Esophagus mucosa (tissue), 1 donor: ENCODE measurements at places on chromosomes 2 and 18. TPM values are rescaled to one million over a fixed set of nuclear protein-coding genes. Genes with fewer than 3 reads are reported as not detected.

The SFT2D3 gene
- 3.6 TPM for total RNA-seq

DNA sequence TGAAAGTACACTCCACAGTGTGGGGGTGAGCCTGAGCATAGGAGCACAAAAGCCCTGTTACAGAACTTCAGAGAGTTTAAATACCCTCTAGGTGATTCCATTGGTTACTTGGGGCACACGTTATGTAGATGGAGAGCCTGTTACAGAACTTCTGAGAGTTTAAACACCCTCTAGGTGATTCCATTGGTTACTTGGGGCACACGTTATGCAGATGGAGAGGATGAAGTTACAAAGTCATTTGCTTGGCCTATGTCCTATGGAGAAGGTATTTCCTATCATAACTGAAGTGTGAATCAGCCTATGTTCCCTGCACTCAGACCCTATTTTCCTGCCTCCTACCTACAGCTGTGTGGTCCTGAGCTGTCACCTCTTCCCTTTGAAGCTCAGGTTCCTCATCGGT, 3.8 kb upstream of the CAPN10 start:
- ATAC-seq: no peak

DNA sequence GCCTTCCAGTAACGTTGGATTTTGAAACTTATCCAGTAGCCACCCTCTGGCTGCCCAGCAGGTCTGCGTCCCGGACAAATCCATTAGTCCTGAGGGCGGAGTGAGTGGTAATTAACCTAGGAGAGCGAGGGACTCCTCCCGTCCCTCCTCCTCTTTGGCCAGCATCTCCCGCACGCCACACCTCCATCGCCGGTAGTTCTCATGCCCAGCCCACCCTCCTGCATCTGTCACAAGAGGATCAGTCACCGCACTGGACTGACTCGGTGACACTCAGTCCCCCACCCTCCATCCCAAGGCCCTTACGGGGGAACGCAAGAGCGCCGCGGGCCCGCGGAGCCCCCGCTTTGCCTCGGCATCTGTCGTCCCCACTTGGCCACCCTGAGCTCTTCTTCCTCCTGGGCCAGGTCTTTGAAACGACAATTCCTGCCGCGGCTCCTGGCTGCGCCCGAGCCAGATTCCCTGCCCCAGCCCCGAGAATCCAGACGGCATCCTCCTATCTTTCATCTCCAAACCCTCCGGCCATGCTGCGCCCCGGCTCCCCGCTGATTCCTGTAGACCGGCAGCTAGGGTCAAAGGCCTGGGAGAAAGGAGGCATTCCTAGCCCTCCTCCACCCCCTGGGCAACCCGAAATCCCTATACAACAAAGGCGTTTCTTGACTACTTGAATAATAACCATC, 77.5 kb downstream of the EIF2AK3 start:
- no peak for ATAC-seq

- no peak for ATAC-seq
These were observed 99.6 kb downstream of the ATAD2B start for GRCh38 chr2:23827287-23827686.

GRCh38 chr18:41721103-41721790, 233.8 kb upstream of the PIK3C3 start:
- no peak for ATAC-seq

DNA sequence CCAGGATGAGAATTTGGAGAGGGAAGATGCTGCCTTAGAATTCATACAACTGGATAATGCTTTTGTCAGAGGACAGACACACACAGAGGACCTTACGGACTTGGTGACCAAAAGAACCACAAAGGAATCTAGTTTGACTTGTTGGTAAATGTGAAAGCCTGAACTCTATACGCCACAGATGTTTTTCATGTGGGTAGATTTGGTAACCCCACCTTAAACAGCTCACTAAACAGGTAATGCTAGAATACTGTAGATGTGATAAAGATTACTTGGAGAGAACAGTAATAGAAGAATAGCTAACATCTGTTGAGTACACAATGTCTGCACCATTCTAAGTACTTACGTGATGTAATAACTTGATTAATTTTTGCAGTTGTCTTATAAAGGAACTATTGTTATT, 24.1 kb downstream of the ANXA4 start:
- ATAC-seq: peak; percentile 66

- ATAC-seq: no peak
These were observed 20.9 kb downstream of the NEB start for GRCh38 chr2:151713291-151713903.

The CHRNG gene
- not detected for total RNA-seq

DNA sequence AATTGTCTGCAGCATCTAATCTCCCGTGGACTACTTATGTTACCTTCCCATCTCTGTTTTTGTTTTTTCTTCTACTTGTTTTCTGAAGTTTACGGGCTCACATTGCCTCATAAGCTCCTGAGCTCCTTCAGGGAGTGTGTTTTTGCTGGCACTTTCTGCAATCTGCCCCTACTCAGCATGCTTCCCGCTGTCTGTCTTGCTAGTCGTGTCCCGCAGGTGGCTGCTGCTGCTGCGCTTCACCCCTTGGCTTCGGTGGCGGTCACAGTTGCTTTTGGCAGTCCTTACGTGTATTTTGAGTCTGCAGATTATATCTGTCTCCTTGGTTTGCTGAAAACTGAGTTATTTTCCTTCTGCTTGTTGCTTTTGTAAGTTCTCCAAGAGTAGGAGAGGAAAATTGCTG, 37.3 kb downstream of the FER1L5 start:
- ATAC-seq: no peak

DNA sequence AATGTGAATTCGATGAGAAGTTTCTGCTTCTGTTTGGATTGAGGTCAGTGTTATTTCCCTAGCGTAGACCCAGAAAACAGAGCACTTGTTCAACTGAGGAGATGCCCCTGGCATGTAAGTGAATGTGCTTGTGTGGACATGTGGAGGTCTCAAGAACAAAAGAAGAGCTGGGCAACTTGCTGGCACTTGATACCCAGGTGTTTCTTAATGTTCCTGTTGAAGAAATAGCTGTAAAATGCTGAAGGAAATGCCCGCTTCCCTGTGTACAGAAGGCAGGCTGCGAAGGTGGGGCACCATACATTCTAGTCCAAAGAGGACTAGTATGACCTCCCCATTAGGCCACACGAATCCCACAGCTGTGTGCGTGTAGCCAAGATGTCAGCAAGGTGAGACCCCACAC, 9.8 kb upstream of the LBH start:
- no peak for ATAC-seq

The AKAIN1 gene
- not detected for total RNA-seq

DNA sequence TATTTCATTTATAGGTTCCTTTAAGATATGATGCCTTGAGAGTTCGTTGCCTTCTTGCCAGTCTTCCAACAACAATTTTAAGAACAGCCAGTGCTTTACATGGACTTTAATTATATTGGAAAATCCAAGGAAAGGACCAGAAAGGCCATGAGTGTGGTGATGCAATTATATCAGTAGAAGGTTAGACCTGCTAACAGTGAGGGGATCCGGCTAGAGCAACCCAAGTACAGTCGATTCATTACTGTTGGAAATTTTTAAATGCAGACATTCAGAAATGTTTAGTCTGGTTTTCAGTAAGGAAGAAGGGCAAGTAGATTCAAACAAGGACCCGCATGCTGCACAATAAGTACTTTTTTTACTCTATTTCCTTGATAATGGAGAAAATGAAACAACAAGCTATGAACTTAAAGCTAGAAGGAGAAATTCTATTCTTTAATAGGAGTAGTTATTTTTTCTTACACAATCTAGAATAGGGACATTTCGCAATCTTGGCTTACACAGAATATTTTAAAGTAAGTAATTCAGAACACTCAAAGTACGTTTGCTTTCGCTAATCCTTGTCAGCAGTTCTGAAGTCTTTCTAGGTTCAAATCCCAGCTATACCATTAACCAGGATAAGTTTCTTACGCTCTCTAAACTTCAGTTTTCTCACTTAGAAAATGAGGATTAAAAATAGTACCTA, 405.5 kb downstream of the MEIS1 start:
- no peak for ATAC-seq

The DSG4 gene
- not detected for total RNA-seq

- ATAC-seq: no peak
These were observed 39.7 kb upstream of the MAP4K4 start for GRCh38 chr2:101657787-101658186.

GRCh38 chr2:117745537-117745936, 69.0 kb upstream of the DDX18 start:
- no peak for ATAC-seq

The MARCO gene
- 0.80 TPM for total RNA-seq

DNA sequence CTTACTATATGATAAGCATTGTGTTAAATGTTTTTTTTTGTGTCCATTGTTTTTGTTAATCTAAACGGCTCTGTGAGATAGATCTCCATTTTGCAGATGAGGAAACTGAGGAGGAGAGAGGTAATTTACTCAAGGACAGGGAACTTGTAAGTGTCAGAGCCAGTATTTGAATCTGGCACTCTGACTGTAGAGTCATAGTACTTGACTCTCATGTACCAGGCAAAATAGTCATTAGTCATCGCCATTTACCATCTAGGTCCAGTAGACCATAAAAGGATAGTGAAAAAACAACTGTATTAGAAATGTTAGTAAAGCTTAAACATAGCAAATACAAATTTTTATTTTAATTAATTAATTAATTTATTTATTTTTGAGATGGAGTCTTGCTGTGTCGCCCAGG, 4.8 kb downstream of the PSMD14 start:
- no peak for ATAC-seq

- ATAC-seq: peak; percentile 81
These were observed 170.7 kb upstream of the ERBB4 start for GRCh38 chr2:212709280-212709679.

DNA sequence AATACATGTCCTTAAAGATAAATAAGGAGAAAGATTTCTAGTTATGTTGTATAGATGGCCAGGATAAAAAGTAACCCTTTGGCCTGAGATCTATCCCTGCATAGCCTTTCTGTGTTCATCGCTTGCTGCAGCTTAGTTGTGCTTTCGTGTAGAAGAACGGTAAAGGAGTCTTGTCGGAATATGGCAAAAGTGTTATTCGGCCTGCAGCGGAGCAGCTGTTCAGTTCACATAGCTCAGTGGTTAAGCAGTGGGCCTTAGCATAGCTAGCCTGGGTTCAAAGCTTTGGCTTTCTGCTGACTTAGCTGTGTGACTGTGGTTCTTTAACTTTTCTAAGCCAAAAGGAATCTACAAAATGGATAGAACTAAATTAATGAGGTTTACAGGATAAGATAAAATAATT, 55.4 kb downstream of the MALT1 start:
- no peak for ATAC-seq

The LRRTM1 gene
- total RNA-seq: not detected

GRCh38 chr2:174024524-174025270, 59.5 kb upstream of the SP3 start:
- no peak for ATAC-seq

The MC4R gene
- total RNA-seq: not detected

DNA sequence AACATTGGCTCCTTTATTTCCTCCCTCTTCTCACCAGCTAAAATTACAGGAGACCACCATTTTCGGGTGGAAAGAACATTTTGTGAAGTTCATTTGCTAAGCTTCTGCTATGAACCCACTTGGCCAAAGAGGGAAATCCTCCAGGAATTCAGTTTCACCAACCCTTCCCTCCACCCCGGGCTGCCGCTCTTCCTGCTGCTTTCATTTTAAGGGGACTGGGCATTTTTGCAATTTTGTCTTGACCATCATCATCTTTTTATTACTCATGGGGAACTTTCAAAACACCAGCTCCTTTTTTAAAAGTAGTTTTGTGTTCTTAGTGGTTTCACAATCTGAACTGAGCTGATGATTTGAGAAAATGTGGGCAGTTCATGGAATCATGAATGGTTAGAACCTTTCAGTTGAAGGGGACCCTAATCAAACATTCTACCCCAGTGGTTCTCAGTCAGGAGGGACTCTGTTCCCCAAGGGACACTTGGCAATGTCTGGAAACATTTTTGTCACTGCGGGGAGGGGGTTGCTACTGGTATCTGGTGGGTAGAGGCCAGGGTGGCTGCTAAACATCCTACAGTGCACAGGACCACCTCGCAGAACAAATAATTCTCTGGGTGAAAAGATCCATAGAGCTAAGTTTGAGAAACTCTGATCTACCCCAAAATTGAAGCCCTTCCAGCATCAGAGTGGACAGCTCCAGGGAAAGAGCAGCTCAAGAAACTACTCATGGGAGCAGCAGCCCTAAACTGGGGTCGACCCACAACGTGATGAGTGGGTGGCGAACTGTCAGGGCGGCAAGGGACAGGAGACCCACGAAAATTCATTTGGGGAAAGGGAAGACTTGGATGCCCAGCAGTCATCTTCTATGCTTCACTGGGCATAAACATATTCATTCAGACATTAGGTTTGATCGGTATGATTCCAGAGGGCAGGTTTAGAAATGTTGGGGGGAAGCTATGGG, 92.9 kb downstream of the ACKR3 start:
- ATAC-seq: no peak

- ATAC-seq: no peak
These were observed 451.4 kb downstream of the TNS1 start for GRCh38 chr2:217551252-217551899.

- peak; percentile 3 for ATAC-seq
These were observed 491 bp downstream of the ALK start for GRCh38 chr2:29920631-29921559.

GRCh38 chr2:169828141-169828811, 1.0 kb downstream of the UBR3 start:
- ATAC-seq: peak; percentile 38

DNA sequence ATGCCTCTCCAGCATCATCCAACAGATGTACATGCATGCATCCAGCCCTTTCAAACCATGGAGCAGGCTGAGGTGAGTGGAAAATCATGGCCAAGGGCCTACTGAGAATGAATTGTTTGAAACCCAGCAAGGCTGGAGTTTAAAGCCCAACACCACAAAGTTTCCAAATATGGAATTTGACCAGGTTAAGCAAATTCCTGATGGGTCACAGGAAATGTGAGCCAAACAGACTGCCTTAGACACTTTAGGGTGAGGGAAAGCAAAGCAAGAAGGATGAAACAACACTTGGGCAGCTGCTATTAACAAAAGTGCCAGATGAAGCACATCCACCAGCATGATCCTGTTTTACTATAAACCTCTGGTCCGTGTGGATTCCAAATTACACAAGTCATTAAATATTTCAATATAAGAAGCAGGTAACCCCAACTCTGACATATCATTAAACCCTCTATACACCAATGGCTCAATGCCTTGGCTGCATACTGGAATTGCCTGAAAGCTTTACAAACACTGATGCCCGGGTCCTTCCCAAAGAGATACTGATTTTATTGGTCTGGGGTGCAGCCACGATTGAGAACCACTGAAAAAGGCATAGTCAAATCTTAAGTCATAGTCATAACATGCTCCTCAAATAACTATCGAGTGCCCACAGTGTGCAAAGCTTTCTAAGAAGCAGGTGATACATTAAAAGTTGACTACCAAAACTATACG, 9.1 kb downstream of the KLF7 start:
- ATAC-seq: no peak

GRCh38 chr2:210158236-210158635, 13.0 kb downstream of the KANSL1L start:
- no peak for ATAC-seq

GRCh38 chr18:5817816-5818215, 77.5 kb downstream of the TMEM200C start:
- no peak for ATAC-seq

DNA sequence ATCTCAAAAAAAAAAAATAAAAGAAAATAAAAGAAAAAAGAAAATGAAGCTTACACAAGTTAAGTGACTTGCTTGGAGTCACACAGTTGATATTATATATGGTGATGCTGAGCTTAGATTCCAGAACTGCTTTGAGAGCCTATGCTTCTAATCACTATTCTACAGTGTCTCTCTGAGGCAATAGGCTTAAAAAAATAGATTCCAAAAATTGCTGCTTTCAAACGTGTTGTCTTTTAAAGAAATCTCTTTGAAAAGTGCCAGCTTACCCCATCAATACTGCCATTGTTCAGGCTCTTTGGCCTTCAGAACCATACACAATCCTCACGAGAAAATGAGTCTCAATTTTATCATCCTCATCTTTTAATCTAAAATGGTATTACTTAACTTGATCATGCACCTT, 102.6 kb downstream of the CDK15 start:
- ATAC-seq: no peak
